ENCODE measurements at places on chromosomes 1 and 21.
A peak's percentile ranks its signal among the peaks of the same experiment; 100 is the strongest.

DNA sequence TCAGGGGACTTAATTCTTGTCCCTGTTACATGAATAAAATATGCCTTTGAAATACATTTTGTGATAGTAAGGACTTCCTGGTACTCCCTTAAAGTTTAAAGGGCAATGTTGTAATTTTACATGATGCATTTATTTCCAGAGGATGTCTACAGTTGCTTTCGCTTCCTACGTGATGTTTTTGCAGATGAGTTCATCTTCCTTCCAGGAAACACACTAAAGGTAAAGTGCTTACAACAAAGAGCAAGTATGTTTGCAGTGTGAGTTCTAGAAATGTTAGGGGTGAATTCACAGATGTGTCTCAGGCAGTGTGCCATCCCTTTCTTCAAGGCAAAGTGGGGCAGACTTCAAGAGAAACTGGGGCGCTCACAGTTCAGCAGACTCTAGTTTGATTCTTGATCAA, 31.2 kb downstream of the GNPAT start:
- DNase-seq: no peak

GRCh38 chr1:247298124-247298481, 33.6 kb downstream of the ZNF496 start:
- DNase-seq: no peak

DNA sequence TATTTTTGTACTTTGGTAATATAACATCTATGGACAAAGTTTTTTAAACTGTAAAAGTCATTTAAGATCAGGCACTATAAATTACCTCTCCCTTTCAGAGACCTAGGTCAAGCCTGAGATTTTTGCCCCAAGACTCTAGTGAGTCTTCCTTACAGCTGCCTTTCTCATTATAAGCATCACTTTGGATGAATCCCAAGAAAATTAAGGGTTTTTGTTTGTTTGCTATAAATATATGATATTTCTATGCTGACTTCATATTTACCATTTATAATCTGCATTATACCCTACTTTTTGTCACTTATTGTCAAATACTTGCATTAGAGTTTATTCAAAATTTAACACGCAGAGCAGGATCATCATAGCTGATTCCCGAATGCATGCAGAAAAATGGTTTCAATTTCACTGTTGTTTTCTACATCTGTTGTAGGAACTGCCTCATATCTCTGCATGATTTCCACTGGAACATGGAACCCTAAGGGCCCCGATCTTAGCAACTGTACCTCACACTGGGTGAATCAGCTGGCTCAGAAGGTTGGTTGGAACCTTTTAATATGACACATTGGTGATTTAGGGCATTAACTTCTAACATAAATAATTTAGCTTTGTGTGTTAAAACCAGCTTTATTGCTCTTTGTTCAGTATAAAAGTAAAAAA, 150.0 kb downstream of the ADGRL2 start:
- DNase-seq: peak; percentile 42

- DNase-seq: no peak
Measured at GRCh38 chr1:36869054-36869453, 165.3 kb downstream of the GRIK3 start.

DNA sequence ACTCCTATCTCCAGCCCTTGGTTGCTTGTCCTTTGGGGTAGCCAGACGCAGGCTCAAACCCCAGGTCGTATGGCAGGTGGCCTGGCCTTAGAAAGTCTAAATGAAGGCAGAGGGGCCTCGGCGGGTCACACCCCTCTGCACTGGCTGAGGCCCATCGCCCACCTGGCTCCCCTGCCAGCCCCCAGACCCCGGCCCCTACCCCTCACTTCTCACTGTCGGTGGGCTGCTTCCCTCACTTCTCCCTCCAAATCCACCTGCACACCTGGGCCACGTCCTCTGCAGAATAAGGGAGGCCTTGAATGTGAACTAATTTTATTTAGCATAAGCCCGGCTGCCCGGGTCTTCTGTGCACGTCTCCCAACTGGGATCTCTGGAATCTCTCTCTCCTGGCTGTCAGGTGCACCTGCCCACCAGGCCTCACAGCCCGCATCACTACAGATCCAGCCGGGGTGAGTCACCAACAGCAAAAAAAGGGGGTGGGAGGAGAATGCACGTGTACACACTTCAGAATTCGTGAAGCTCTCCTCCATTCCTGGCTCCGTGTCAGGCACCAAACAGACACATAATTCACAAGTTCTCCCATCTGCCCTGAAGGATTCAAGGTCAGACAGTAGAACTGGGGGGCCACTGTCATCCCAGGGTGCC, 107.5 kb upstream of the SIM2 start:
- DNase-seq: no peak

GRCh38 chr1:67350783-67351182, 43.1 kb downstream of the IL12RB2 start:
- no peak for DNase-seq

DNA sequence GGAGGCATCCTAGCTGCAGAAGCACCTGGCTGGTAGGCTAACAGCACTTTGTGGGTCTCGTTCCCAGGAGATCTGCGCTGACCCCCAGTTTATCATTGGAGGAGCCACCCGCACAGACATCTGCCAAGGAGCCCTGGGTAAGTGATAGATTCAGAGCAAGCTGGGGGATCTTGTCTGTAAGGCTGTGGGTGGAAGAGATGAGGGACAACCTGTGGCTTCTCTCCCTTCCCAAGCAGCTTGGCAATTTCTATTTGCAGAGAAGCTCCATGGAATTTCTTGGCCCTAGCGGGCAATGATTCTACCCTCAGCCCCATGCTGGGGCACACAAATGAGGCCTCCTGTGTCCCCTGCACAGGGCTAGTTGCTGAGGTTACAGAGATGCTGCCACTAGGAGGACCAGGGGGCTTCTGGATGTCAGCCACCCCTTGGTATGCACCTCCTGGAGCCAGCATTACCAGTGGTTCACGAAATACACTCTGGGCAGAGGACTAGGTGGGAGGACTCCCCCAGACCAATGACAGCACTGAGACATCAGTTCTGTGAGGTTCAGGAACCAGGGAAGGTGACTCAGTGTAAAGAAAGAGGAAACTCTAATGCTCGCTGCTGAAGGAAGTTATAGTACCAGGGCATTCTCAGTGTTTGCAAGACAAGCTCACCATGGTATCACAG, 5.5 kb downstream of the CAPN2 start:
- no peak for DNase-seq

- no peak for DNase-seq
Measured at GRCh38 chr1:2271211-2271721, 43.1 kb downstream of the SKI start.

- peak; percentile 50 for DNase-seq
Measured at GRCh38 chr1:81151206-81151605, 649.5 kb upstream of the ADGRL2 start.

DNA sequence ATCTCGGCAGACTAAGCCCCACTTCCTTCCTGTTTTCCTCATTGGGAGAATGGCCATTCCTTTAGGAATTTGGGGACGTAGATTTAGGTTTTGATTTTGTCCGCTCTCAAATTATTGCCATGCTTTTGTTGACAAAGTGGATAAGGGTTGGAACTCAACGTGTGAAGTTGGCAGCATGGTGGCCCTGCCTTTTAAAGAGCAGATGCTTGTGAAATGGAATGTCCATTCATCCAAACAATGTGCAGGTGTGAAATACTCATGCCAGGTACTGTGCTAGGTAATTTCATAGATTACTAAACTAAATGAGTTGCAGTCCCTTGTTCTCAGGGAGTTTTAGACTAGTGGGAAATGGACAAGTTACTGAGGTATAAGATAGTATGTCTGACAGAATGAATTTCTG, 75.0 kb downstream of the SPATA46 start:
- no peak for DNase-seq

- no peak for DNase-seq
Measured at GRCh38 chr1:19067182-19067911, 110.9 kb upstream of the IFFO2 start.

DNA sequence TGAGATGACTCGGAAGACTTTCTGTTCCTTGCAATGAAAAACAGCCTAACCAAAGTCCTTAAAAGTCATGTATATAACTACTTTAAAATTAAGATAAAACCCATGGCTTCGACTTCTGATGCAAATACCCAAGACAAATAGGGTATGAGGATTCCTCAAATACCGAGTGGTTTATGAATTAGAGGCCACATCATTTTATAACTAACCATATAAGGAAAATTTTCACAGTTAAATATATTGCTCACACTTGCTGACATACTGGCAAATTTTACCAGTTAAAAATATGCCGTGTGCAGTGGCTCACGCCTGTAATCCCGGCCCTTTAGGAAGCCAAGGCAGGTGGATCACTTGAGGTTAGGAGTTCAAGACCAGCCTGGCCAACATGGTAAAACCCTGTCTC, 5.4 kb downstream of the RERE start:
- DNase-seq: peak; percentile 47

- DNase-seq: no peak
Measured at GRCh38 chr1:16110884-16111283, 37.4 kb upstream of the FAM131C start.

GRCh38 chr1:101388904-101389546, 152.2 kb downstream of the S1PR1 start:
- no peak for DNase-seq

- no peak for DNase-seq
Measured at GRCh38 chr1:175960169-175960568, 216.8 kb upstream of the TNR start.

DNA sequence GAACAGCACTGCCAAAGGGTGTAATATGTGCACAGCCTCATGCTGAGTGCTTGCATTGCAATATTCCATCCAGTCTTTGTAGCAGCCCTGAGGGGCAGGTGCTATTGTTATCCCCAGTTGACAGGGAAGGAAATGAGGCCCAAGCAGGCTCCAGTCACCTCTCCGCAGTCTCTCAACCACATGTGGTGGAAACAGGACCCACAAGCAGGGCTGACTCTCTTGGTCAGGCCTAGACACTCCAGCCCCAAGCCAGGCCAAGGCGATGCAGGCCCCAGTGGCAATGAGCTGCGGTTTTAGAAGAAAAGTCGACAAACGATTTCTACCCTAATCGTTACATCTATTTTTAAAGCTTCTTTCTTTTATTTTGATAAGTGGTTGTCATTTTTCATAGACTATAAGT, 52.6 kb upstream of the GADD45A start:
- no peak for DNase-seq

DNA sequence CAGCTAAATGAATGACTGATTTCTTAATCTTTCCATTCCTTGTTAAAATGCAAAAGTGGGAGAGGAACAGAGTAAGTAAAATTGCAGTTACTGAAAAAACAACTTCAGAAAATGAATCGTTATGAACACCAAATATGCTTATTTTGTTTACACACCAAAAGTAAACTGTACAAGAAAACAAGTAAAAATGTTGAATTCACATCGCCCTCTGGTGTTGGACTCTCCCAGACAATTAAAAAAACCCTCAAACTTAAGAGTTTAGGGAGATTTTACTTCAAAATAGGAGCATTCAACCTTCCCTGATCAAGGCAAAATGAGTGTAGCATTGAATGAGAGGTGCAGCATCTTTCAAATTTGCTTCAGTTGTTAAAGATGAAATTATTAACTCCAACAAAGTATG, 19.4 kb upstream of the ESRRG start:
- DNase-seq: no peak

- no peak for DNase-seq
Measured at GRCh38 chr1:233629305-233629935, 15.5 kb downstream of the KCNK1 start.

- DNase-seq: peak; percentile 13
Measured at GRCh38 chr1:92485381-92486250, 1.1 kb downstream of the GFI1 start.

GRCh38 chr1:30085811-30086770, 637.3 kb downstream of the MATN1 start:
- DNase-seq: peak; percentile 73

DNA sequence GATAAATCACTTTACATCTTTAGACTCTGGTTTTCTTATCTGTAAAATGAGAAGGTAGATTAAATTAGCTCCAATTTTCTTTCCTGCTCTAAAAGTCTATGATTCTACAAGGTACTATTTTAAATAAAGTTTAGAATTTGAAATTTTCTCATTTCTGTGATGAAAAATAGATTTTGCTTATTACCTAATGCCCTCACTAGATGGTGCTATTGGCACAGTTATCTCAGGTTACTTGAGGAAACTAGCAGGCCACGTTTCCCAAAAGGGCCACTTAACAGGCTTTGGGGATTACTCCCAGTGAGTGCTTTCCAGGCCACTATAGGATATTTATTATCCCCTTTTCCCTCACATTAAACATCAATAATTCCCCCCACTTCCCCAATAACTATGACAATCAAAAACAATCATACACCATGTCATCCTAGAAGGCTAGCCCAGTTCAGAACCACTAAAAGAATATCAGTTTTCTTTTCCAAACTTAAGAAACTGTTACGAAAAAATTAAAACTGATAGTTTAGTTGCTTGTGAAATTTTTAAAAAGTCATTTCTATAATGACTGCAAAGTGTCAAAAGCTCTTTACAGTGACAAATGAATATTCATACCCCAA, 30.6 kb downstream of the OMA1 start:
- peak; percentile 78 for DNase-seq

- no peak for DNase-seq
Measured at GRCh38 chr1:153429266-153430165, 13.2 kb downstream of the S100A7A start.

- DNase-seq: no peak
Measured at GRCh38 chr1:76068953-76069561, 5.5 kb upstream of the ST6GALNAC3 start.

GRCh38 chr1:56424744-56425493, 154.4 kb downstream of the PLPP3 start:
- peak; percentile 74 for DNase-seq

DNA sequence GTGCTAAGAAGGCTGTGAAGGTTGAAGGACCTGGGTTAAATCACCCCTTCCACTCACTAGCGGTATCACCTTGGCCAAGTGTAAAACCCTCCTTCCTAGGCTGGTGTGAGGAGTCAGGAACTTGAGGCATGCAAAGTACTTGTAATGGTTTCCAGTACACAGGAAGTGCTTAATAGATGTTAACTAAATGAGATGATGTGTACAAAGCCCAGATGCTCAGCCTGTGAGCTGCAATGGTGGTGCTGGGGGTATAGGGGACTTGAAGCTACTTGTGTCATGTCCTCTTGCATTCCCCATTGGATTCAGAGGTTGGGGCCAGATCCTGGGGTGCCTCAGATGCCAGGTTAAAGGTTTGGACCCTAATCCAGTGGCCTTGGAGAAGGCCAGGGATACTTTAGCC, 75.5 kb downstream of the EPHB2 start:
- no peak for DNase-seq

DNA sequence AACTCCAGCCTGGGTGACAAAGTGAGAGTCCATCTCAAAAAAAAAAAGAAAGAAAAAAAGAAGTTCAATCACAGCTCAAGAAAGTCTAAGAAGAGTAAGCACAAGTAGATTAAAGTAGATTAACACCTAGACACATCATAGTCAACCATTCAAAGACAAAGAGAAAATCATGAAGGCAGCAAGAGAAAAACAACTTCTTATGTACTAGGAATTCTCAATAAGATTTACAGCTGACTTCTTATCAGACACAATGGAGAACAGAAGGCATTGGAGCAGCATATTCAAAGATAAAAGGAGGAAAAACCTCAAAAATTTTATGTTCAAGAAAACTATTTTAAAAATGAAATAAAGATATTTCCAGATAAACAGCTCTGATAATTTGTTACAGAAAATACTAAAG, 147.3 kb downstream of the LBR start:
- no peak for DNase-seq

GRCh38 chr1:77412069-77412819, 130.4 kb downstream of the AK5 start:
- peak; percentile 57 for DNase-seq

- DNase-seq: no peak
Measured at GRCh38 chr1:40315795-40316594, 1.1 kb downstream of the COL9A2 start.

GRCh38 chr1:223678841-223679240, 13.3 kb upstream of the CAPN8 start:
- DNase-seq: no peak
